ENCODE measurements at places on chromosomes 12 and 14. TPM values are rescaled to one million over a fixed set of nuclear protein-coding genes. Genes with fewer than 3 reads are reported as not detected.
A peak's percentile ranks its signal among the peaks of the same experiment; 100 is the strongest.

- DNase-seq, result peak; percentile 23
- H3K36me3 ChIP-seq, result peaks cover 8% of the 10 kb centered on the region
- peak overlapping the region; percentile 93 for H3K4me3 ChIP-seq
These were observed 648 bp downstream of the CHD4 start for GRCh38 chr12:6606331-6607131.

DNA sequence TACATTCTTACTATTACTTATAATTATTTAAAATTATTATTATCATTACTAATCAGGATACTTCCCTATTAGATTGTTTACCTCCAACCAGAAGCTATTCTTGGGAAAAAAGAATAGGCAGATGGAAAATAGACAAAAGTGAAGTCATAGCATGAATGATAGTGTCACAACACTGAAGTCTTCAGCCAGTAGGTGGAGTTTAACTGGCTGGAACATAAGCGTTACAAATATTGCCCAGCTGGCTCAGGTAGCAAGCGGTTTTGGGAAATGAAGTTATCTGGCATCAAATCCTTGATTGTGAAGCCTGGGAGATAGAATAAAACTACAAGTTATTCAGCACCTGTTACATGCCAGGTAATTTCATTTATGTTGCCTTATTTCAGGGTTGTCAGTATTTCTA, 762.9 kb downstream of the C12orf50 start:
- no peak overlapping the region for H3K27ac ChIP-seq
- no peaks in the 10 kb centered on the region for H3K4me1 ChIP-seq
- no peaks in the 10 kb centered on the region for H3K36me3 ChIP-seq
- DNase-seq, result no peak
- no peak overlapping the region for H3K4me3 ChIP-seq
- no peaks in the 10 kb centered on the region for H3K27me3 ChIP-seq

GRCh38 chr14:59439256-59439965, 25.8 kb downstream of the GPR135 start:
- DNase-seq, result peak; percentile 62
- H3K27me3 ChIP-seq, result no peaks in the 10 kb centered on the region
- H3K4me3 ChIP-seq, result no peak overlapping the region
- peaks cover 17% of the 10 kb centered on the region for H3K4me1 ChIP-seq
- H3K36me3 ChIP-seq, result no peaks in the 10 kb centered on the region
- peak overlapping the region; percentile 26 for H3K27ac ChIP-seq

PRICKLE1 gene
- 9.6 TPM for total RNA-seq

- no peak for DNase-seq
- peaks cover 3% of the 10 kb centered on the region for H3K36me3 ChIP-seq
- peaks cover 2% of the 10 kb centered on the region for H3K4me1 ChIP-seq
- H3K27ac ChIP-seq, result peak overlapping the region; percentile 95
These were observed 952 bp downstream of the DRAM1 start for GRCh38 chr12:101878243-101878821.

- H3K4me3 ChIP-seq, result no peak overlapping the region
- H3K27ac ChIP-seq, result no peak overlapping the region
- no peaks in the 10 kb centered on the region for H3K36me3 ChIP-seq
These were observed 17.1 kb upstream of the TSPAN11 start for GRCh38 chr12:30909349-30910037.

NTN4 gene
- total RNA-seq, result 28.6 TPM

GRCh38 chr12:111267144-111267543, 101.8 kb downstream of the PHETA1 start:
- DNase-seq, result no peak
- no peaks in the 10 kb centered on the region for H3K4me1 ChIP-seq
- H3K36me3 ChIP-seq, result no peaks in the 10 kb centered on the region
- no peak overlapping the region for H3K4me3 ChIP-seq
- H3K27me3 ChIP-seq, result peaks cover 2% of the 10 kb centered on the region
- H3K27ac ChIP-seq, result no peak overlapping the region

DNA sequence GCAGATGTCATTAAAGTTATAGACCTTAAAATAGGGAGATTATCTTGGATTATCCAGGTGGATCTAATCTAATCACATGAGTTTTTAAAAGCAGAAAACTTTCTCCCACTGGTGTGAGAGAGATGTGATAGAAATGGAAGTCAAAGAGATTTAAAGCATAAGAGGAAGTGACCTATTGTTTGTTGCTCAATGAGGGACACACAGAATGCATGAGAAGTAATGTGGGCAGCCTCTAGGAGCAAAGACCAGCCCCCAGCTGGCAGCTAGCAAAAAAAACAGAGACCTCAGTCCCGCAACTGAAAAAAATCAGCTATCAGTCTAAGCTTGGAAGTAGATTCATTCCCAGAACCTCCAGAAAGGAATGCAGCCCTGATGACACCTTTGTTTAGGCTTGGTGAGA, 24.6 kb upstream of the ANP32D start:
- no peak for DNase-seq
- H3K36me3 ChIP-seq, result no peaks in the 10 kb centered on the region
- H3K4me3 ChIP-seq, result no peak overlapping the region

DNA sequence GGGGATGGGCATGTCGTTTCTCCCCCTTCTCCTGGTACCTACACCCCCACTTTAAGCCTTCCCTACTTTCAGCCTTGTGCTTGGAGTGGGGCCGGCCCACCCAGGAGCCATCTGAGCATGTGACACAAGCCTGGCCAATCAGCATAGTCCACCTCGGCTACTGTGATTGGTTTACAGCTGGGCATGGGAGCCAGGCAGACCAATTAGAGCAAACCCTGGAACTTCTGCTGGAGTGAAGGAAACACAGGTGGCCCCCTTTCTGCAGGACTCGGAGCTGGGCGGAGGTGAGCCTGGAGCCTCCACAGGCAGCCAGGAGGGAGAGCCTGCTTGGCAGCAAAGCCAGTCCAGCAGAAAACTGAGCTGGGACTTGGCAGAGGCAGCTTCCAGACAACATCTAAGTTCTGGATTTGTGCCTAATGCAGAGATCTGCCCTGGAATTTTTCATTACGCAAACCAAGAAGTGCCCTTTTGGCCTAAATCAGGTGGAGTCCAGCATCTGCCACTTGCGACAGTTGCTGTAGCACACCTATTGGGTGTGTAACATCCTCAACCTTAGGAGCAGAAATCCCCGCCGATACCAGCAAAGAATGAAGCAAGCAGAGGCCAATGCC, 59.5 kb downstream of the SCARB1 start:
- DNase-seq, result peak; percentile 33
- no peaks in the 10 kb centered on the region for H3K36me3 ChIP-seq
- H3K4me1 ChIP-seq, result no peaks in the 10 kb centered on the region

DNA sequence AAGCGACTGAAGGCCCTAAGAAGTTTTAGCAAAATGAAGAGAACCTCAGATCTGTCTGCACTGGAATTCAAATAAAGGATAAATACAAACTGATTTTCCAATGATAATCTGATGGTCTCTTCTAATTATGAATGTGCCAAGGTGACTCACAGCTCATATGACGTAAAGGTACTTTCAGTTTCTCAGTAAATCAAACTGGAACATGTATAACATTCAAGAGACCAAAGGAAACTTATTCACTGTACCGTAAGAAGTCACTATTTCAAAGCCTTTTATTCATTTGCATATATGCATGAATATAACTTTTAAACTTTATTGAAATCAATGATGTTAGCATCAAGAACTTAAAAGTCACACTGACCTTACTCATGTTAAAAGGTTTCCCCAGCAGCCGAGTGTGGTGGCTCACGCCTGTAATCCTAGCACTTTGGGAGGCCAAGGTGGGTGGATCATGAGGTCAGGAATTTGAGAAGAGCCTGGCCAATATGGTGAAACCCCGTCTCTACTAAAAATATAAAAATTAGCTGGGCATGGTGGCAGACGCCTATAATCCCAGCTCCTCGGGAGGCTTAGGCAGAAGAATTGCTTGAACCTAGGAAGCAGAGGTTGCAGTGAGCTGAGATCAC, 52.2 kb downstream of the ATXN2 start:
- H3K27me3 ChIP-seq, result no peaks in the 10 kb centered on the region
- H3K4me1 ChIP-seq, result no peaks in the 10 kb centered on the region
- H3K4me3 ChIP-seq, result no peak overlapping the region
- H3K36me3 ChIP-seq, result peaks cover 1% of the 10 kb centered on the region
- DNase-seq, result peak; percentile 25
- no peak overlapping the region for H3K27ac ChIP-seq

DNA sequence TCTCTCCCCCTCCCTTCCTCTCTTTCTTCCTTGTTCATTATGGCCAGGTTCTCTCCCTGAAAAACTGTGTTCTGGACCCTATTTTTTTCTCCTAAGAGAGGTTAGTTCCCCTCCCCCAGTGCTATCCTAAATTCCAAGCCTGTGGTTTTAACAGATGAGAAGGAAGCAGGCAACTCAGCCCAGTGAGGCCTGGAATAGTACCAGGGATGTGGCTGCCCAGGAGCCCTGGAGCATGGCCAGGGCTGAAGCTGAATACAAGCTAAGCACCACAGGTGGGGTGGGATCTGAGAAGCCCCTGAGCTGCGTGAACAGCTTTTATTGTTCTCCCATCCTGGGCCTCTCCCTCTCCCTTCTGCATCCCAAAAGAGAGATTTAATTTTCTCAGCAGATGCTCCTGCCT, 1581.3 kb upstream of the TMEM132C start:
- no peaks in the 10 kb centered on the region for H3K27me3 ChIP-seq
- no peaks in the 10 kb centered on the region for H3K4me1 ChIP-seq
- peak; percentile 28 for DNase-seq
- no peaks in the 10 kb centered on the region for H3K36me3 ChIP-seq

DNA sequence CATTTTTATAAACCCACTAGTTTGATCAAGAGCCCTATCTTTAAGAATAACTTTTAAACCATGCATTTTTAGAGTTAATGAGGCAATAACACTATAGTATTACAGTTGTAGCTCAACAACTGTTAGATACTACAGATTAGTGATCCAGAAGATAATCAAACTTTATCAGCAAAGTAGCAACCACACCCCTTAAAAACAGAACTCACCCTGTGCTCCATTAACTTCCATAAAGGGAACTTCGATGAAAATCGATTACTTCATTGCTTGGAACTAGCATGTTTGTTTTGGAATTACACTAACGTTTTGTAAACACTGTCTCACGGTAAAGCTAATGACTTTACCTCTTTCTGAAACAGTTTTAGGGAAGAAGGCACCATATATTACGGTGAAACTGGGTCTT, 1.4 kb downstream of the SGPP1 start:
- H3K27me3 ChIP-seq, result no peaks in the 10 kb centered on the region
- no peak for DNase-seq
- H3K4me3 ChIP-seq, result peak overlapping the region; percentile 87
- H3K36me3 ChIP-seq, result no peaks in the 10 kb centered on the region

GRCh38 chr12:121331248-121331647, 21.0 kb downstream of the ANAPC5 start:
- no peak overlapping the region for H3K27ac ChIP-seq
- no peaks in the 10 kb centered on the region for H3K27me3 ChIP-seq
- H3K4me1 ChIP-seq, result no peaks in the 10 kb centered on the region
- DNase-seq, result no peak
- peaks cover 13% of the 10 kb centered on the region for H3K36me3 ChIP-seq

- no peak for DNase-seq
- no peaks in the 10 kb centered on the region for H3K27me3 ChIP-seq
- H3K36me3 ChIP-seq, result no peaks in the 10 kb centered on the region
- no peak overlapping the region for H3K4me3 ChIP-seq
- H3K4me1 ChIP-seq, result peaks cover 3% of the 10 kb centered on the region
These were observed 26.2 kb downstream of the PLXNC1 start for GRCh38 chr12:94174576-94174975.

DNA sequence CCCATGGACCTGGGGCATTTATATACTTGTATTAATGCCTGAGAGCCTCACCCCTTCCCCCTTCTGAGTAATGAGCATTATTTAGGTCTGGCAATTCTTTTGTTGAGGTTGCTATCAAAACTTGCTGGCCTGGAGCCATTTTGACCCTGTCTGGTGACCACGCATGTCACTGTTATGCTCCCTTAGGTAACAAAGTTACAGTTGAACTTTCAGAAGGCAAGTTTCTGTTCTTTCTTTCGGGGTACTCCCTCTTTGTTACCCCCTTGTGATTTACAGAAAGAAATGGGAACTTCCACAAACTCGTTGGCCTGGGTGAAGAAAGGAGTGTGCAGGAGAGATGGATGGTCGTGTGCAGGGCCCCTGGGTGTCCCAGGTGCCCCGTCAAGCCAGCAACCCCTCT, 305.4 kb downstream of the DPF3 start:
- H3K4me1 ChIP-seq, result no peaks in the 10 kb centered on the region
- H3K4me3 ChIP-seq, result no peak overlapping the region
- no peak for DNase-seq
- no peaks in the 10 kb centered on the region for H3K36me3 ChIP-seq
- no peak overlapping the region for H3K27ac ChIP-seq
- H3K27me3 ChIP-seq, result no peaks in the 10 kb centered on the region
